Skeletal muscle cell (primary cell): ENCODE measurements at places on chromosomes 4 and X.

GRCh38 chrX:21176921-21177571, 197.2 kb upstream of the CNKSR2 start:
- no peak for DNase-seq

GRCh38 chrX:101659601-101660063, at the start of gene ARMCX2:
TSS of gene ARMCX2 (minus strand) at chrX:101659850. CDS start at chrX:101657588, 2,262 bp downstream.
- peak; percentile 50 for DNase-seq

DNA sequence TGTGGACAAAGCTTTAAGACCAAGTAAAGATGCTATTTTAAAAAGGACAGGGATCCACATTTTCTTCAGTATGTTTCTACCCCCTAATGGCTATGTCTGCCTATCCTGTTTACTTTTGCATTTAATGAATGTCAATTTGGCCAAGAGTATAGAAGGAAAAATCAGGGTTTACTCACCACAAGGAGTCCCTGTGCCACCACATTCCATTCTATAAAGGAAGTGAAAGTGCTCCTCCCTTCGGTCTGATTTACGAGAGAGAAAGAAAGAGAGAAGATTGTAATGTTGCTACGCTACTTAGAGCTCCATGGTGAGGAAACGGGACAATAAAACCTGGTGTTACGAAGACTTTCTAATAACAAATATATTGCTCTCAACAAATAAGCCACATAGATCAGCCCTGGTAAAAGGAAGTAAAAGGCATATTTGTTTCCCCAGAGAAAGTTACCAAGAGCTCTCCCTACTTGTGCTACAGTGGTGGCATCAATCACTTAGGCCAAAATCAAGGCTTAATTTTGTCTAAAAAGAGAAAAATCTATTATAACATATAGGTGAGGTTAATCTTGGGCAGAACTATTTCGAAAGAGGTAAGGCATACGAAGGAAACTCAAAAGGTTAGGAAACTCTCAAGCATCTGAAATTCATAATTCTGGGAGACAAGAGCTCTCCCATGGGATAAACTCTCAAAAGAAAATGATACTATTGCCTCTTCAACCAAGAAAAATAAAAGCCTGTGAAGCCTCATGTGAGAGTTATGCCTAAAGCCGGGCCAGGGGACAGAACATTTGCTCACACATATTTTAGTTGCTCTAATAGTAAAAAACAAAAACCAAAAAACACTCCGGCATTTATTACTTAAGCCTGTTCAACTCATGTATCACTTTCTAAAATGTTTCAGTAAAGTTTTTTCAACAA, 29.5 kb downstream of the TAPT1 start:
- peak; percentile 25 for DNase-seq

DNA sequence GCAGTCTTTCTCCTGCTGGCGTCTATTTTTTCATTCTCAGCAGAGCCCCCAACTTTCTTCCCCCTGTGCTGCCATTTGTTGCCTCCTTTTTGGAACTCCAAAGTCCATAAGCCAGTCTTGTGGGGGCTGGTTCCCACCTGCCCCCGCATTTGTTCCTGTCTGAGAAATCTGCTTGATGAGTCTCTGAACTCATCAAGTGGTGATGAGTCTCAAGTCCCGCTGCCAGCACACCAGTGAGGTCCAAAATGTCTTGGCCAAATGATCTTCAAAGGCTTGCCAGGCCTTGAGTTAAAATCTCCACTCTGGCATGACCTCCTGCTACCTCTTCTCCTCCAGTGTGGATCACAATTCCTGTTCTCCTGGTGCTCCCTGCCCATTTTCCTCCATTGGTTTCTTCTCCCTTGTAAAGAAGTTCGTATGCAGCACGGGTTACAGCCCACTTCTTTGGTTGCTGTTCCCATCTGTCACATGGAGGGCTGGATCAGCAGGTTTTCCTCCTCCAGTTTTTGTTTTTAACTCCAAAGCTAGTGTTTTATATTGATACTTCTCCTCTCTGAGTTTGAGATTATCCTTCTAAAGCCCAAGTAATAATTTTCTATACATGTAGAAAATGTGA, 72.7 kb upstream of the LIMCH1 start:
- no peak for DNase-seq

DNA sequence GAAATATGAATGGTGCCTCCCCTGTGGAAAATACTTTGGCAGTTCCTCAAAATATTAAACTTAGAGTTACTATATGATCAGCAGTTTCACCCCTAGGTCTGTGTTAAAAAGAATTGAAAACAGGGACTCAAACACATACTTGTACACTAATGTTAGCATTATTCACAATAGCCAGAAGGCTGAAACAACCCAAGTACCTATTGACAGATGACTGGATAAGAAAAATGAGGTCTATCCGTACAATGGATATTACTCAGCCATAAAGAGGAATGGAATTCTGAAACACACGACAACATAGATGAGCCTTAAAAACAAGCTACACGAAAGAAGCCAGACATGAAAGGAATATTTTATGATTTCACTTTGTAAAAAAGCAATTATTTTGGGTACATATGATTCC, 54.9 kb downstream of the PGRMC2 start:
- DNase-seq = no peak

- no peak for DNase-seq
Observed at GRCh38 chrX:55801811-55802210, 84.3 kb downstream of the RRAGB start.

DNA sequence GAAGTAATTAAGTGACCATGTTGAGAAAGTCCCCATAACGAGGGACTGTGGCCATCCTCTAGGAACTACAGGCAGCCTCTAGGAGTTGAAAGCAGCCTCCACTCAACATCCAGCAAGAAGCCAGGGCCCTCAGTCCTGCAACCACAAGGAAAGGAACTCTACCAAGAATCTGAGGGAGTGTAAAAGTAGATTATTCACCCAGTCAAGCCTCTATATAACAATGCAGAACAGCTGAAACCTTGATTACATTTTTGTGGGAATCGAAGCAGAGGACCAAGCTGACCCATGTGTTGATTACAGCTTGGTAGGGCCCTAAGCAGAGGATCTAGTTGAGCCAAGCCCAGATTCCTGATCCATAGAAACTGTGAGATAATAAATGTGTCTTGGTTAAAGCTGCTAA, 17.1 kb downstream of the RPS6KA6 start:
- no peak for DNase-seq

GRCh38 chrX:79138658-79139241, 5.7 kb upstream of the GPR174 start:
- DNase-seq = no peak

DNA sequence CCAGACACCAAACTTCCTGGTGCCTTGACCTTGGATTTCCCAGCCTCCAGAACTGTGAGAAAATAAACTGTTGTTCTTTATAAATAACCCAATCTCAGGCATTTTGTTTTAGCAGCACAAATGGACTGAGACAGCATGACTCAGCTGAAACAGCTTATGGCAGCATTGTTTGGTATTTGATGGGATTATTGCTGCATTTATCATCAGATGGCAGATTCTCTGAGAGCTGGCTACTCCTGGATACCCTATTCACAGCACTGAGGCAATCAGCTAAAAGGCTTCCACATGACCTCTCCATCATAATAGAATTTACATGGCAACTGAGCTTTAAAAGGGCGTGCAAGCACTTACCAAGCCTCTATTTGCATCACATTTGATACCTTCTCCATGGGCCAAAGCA, 623.1 kb upstream of the CPEB2 start:
- DNase-seq = no peak

DNA sequence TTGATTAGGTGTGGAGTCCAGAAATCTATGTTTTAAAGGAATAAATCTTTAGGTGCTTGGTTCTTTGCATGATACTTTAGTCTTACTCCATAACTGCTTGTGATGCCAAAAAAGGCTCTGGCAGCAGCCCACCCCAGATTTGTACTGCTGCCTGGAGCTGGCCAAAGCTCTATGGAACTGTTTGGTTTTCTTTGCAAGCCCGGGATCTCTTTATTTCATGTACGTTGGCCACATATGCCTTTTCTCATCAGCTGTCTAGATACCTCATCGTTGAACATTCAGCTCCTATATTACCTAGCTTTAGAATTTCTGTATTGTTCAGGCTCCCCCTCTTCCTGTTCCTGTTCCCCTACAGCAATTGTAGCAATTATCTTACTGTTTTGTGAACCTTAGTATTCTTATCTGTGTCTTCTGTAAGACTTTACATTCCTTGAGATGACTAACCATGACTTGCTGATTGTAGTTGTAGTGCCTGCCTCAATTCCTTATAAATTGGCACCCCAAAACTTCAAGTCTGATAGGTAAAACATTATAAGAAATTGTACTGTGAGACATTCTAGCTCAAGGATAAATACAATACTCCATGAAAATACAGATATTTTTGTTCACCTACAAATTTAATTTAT, 199.4 kb upstream of the GPRIN3 start:
- no peak for DNase-seq

DNA sequence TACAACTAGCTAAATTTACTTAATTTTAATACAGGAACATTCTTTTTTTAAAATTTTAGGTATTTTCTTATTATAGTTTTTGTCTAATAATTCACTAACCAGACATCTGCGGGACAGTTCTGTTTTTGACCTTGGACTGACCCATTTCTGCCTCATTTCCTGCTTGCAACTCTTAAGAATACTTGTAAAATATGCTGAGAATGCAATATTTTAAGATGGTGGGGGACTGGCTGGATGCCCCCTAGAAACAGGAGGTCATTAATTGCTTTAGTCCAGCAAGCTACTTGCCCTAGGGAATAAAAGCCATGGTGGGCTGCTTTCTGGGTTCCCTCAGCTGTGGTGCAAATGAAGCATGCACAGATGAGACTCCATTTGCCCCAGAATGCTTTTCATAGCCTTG, 2348.4 kb downstream of the PCDH7 start:
- DNase-seq = no peak
